ENCODE measurements at places on chromosomes 1 and 21. TPM values are rescaled to one million over a fixed set of nuclear protein-coding genes. Genes with fewer than 3 reads are reported as not detected.

- DNase-seq = peak; percentile 79
Measured at GRCh38 chr1:32073299-32074229, 825 bp downstream of the TMEM39B start.

DNA sequence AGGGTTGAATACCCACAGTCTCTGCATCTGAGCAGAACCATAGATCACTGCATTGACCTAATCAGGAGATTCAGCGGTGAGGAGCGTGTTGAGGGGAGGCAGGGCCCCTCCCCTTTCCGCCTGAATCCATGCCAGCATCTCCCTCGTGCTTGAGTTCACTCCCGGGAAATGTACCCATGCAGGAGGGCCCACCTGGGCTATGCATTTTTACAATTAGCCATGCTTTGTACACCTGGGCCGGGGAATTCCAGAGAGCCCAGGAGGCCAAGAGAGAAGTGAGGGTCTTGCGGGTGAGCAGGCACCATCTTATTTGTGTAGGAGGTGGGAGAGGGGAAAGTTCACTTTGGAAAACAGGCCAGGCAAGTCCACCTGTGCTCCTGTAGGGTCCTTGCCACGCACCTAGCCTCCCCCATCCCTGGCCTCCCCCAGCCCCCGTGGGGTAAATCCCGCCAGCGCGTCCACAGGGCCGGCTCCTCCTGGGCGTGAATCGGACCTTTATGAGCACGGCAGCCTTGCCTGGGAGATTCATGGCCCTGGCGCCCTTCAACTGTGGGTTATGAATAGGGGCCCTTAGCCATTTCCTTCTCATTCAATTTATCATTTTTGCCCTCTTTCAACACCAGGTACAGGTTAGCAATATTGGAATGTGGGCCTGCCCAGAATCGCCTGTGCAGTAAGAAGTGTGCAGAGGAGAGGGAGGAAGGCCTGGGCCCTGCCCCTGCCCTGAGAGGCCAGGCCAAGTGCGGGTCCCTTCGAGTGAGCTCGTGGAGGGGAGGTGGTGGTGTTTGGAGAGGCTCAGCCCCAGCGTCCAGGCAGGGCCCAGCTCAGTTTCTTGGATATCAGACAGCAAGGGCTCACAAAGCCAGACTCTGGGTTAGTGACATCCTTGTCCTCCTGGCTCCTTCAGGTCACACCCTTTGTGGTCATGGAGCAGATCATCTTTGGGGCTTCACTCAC, 84.4 kb upstream of the ACTRT2 start:
- DNase-seq = no peak

The ACAP3 gene
- 31.9 TPM for total RNA-seq

- DNase-seq = no peak
Measured at GRCh38 chr1:231971397-231972110, 345.0 kb downstream of the DISC1 start.

DNA sequence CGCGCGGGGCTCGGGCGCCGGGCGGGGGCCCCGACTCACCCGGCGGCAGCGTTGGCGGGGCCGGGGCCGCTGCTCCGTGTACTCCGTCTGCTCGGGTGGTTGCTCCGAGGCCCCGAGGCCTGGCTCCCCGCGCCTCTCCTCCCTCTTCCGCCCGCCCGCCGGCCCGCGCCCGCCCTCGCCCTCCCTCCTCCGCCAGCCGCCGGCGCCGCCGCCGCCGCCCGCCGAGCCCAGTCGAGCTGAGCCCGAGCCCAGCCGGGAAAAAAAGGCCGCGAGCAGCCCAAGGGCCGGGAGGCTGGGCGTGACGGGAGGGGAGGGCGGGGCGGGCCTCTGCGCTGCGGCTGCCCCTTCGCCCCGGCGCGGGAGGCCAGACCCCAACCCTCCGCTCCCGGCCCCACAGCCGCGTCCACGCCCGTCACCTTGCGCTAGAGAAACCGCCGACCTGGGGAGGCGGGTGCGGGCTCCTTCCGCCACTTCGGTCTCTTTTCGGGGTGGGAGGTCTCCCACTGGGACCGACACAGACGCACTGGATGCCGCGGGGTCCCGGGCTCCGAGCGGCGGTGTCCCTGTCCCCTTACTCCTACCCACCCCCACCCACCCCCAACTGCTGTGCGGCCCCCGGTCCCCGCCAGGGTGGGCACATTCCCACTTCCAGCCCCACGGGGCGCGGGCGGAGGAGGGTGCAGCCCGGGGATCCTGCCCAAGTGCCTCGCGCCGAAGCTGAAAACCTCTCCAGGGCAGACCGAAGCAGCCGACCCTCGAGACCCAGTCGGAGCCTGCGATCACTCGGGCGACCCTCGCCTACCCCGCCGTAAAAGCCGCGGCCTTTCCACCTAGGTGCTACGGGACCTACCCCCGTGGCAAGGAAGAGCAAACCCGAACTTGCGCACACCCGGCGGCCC, at the start of gene CERS2:
Gene CERS2 (minus strand): TSS at position 256 of the 899 bp plus-strand sequence. CDS start 5,745 bp downstream, outside the sequence.
- DNase-seq = peak; percentile 87

DNA sequence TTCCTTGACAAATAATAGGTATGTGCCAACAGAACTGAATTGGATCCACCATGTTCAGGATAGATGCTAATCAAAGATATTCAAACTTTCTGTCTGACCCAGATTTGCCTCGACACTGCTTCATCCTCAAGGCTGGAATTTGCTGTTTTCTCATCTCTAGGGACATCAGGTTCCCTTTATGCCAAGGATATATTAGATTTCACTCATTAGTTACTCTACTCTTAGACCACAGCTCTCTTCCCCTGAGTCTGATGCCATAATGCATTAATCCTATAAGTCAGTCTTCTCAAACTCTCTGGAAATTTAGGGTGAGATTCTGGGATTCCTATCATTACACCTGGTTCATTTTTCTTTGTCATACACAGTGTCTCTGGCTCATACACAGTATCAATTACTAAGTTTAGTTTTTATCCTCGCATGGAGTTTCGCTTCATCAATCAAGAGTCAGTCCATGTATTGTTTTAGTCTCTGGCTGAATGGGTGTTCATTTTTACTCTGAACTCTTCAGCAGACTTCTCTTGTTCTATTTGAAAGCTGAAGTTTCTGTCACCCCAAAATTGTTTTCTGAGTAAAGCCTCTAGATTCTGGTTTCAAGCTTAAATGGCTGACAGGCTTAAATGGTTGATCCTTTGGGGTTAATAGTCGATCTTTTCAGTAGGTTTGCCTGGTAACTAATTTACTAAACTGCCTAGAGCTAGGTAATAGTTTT, 9.3 kb upstream of the DCAF6 start:
- no peak for DNase-seq

- no peak for DNase-seq
Measured at GRCh38 chr1:8862528-8862927, 16.0 kb downstream of the ENO1 start.

- peak; percentile 52 for DNase-seq
Measured at GRCh38 chr1:89633800-89634625, 1.1 kb downstream of the LRRC8C start.

GRCh38 chr1:67110352-67110751, 24.4 kb downstream of the C1orf141 start:
- no peak for DNase-seq

The TFF1 gene
- total RNA-seq = not detected

The NEXN gene
- total RNA-seq = 64.3 TPM

DNA sequence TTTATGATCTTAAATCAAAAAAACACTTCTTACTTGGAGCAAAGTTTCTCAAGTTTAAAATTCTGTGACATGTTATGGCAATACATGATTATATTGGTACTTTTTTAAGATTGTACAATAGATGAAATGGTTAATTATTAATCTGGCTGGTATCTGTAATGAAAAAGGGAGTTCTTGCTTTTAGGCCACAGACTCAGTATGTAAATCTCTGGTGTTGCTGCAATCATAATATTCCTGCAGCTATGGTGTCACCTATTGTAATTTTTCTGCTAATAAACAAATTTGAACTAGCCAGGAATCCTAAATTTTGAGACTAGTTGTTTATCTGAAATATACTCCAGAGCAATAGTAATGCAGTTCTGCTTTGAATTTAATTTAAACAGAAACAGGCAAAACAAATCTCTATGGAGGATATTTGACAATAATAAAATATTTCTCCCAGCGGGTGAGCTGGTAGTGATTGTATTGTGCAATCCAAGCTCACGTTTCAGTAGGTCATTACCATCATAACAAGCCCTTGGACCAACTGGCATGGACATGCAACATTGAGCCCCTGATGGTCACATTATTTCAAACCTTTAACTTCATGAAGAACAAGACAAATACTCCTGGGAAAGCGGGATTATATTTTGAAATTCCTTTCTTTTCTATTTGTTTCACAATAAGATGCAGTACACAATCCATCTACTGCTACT, 77.2 kb upstream of the USH2A start:
- no peak for DNase-seq

GRCh38 chr1:91699339-91699974, 186.5 kb downstream of the TGFBR3 start:
- peak; percentile 65 for DNase-seq

The SELE gene
- total RNA-seq = not detected

- DNase-seq = no peak
Measured at GRCh38 chr21:15539376-15539775, 190.4 kb upstream of the USP25 start.

DNA sequence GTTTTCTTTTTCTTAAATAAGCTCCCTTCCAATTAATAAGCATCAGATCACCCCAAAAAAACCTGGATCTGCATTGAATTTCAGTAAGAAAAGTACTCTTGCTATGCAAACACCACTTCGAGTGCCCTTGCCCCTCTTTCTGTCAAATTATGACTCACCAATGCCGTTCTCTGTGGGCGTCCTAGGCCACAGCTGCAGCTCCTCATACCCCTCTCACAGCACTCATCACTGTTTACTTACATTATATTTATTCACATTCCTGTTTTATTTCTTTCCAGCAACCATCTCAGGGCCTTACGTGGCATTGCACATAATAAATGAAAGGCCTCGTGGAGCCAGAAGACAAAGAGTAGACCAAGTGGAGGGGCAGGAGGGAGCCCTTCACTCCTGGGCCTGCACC, 99.1 kb upstream of the CTTNBP2NL start:
- no peak for DNase-seq

- no peak for DNase-seq
Measured at GRCh38 chr1:154842635-154843034, 27.4 kb downstream of the KCNN3 start.

DNA sequence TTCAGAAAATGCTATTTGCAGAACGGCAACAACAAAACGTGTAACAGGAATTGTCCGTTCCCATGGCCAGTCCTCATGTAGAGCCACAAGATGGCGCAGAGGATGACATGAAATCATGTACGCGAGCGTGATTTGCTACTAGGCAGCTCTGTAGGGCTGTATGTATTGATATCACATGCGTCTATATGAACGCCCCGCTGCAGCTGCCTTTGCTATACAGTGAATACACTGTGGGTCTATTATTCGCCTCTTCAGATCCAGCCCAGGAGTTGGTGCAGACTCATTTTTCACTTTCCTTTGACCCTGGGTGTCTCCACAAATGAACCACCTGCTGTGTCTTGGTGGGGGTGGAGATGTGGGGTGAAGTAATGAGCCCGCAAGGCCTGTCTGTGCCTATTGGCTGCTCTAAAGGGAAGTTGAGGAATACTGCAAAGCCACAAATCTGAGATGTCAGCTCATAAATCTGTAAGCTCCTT, 361.5 kb downstream of the KIF26B start:
- peak; percentile 34 for DNase-seq

The C1orf94 gene
- not detected for total RNA-seq

The DFFB gene
- 1.8 TPM for total RNA-seq

- no peak for DNase-seq
Measured at GRCh38 chr1:232249861-232250777, 379.8 kb downstream of the SIPA1L2 start.

The FAM3B gene
- 20.5 TPM for total RNA-seq

- DNase-seq = no peak
Measured at GRCh38 chr1:26539722-26540121, 10.2 kb downstream of the RPS6KA1 start.

- DNase-seq = no peak
Measured at GRCh38 chr1:206854401-206855129, 10.9 kb upstream of the IL20 start.

GRCh38 chr1:19370453-19371170, 58.5 kb downstream of the SLC66A1 start:
- no peak for DNase-seq

DNA sequence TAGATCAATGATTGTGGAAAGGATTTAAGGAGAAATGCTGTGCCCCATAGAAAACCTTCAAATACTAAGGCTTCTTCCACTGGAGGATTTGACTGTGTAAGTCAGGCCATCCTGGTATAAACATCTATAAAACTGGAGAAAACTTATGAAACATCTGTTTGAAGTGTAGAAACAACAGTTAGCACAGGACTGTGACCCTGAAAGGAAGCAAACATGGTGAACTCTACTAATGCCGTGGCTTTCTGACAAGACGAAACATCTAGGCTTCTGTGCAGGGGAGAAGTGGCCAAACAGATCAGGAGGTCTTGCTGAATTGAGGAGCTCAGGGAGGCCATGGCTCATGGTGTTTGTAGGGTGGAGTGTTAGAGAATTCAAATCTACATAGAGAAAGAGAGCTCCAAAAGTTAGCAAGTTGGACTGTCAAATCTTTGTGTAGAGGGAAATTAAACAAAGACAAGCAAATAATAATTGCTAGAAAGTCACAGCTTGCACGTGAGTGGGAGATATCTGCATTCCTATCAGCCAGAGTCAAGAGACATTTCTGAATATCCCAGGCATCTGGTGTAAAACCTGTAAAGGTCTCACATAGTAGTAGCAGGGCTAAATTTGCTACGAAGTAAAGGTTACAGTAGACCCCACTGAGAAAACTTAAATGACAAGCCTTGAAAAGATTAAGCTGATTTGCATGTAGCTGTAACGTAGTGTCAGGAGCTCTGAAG, 566.8 kb upstream of the B3GALT2 start:
- DNase-seq = no peak

- no peak for DNase-seq
Measured at GRCh38 chr1:38605063-38605462, 254.5 kb downstream of the RRAGC start.

GRCh38 chr1:153794624-153795329, 19.6 kb downstream of the SLC27A3 start:
- DNase-seq = no peak

The KLHDC8A gene
- total RNA-seq = not detected

DNA sequence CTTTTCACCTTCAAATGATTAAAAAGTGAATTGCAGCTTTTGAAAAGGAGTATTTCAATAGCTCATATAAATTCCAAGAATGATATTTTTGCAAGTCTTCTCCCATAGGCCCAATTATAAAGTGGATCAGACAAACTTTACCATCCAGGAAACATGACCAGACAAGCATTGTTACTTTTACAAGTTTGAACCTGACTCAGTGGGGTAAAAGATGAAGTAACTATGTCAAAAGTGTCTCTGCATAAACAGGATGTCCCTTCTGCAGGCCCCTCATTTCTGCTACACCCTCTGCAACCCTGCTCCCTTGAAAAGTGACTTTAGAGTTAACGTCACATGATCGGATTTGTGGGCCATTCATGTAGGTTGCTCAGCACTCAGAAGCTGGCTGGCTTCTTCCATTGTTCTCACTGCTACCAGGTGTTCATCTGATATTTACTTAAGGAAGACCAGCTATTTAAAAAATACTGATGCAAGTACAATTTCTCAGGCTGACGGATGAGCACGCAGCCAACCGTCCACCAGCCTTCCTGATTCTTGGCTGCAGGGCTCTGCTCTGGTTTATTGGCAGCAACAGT, 32.3 kb downstream of the URB1 start:
- DNase-seq = no peak
